ENCODE measurements at places on chromosomes 16 and 17.

GRCh38 chr17:69117855-69118784 lies 23.6 kb downstream of the ABCA6 start:
- no peak for DNase-seq

DNA sequence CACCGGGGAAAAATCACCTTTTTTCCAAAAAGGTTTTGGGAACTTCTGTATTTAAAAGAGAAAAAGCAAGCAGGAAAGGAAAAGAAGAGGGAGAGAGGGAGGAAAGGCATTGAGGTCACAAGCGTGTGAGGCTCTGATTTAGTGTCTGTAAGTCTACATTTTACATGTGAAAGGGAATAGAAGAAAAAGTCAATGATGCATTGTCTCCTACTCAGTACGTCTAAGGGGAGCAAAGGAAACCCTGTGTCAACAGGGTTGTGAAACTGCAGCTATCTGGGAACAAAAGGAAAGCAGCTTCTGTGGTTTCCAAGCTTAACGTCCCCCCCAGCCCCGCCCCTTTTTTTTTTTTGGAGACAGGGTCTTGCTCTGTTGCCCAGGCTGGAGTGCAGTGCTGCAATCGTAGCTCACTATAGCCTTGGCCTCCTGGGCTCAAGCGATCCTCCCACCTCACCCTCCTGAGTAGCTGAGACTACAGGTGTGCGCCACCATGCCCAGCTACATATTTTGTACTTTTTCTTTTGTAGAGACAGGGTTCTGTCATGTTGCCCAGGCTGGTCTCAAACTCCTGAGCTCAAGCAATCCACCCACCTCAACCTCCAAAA lies 1.8 kb upstream of the CDC42EP4 start:
- DNase-seq: no peak

- no peak for DNase-seq
Observed at GRCh38 chr17:44996304-44996703, 28.2 kb upstream of the C1QL1 start.

DNA sequence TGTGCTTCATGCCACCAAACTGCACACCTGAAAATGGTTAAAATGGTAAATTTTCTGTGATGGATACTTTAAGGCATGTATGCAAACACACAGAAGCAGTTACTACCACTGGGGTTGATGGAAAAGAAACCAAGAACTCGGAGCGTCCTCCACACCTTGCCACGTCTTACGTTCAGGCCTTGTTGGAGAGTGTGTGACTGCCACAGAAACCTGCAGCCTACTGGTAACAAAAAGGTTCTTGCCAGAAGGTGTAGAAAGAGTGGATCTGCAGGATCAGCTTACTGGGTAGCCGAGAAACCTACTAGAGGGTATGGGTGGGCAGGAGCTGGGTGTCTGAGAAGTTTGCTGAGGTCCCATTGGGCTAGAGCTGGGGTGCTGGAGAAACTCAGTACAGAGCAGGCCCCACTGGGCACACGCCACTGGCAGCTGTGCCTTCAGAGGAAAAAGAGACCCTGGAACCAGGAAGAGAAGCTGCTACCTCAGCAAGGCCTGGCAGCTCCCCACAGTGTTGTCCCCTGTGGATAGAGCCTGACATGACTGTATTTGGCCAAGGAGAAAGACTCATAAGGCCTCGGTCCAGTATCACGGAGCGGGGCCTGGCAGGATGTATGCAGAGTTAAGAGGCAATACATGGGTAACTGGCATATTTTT lies 204.6 kb downstream of the SEC14L1 start:
- DNase-seq: no peak

DNA sequence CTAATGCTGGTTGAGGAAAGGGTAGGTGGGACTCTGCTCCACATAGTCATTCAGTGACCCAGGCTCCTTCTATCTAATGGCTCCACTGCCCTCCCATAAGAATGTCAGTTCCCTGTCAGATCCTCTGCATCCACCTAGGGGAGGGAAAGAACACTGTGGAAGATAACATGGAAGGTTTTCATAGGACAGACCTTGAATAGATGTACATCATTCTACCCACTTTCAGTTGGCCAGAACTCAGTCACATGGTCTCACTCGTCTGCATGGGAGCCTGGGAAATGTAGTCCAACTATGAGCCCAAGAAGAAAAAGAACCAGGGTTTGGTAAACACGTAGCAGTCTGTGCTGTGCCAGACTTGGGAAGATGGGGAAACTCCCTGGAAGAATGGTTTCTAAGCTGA lies 27.1 kb upstream of the SCNN1B start:
- no peak for DNase-seq

GRCh38 chr17:42009170-42009569 lies 8.1 kb downstream of the DNAJC7 start:
- DNase-seq: peak; percentile 30

GRCh38 chr17:79986411-79987186 lies 49.1 kb downstream of the TBC1D16 start:
- no peak for DNase-seq

- DNase-seq: no peak
Observed at GRCh38 chr16:15498427-15499175, 64.2 kb downstream of the BMERB1 start.

- DNase-seq: peak; percentile 45
Observed at GRCh38 chr17:60390925-60391470, 935 bp downstream of the USP32 start.

DNA sequence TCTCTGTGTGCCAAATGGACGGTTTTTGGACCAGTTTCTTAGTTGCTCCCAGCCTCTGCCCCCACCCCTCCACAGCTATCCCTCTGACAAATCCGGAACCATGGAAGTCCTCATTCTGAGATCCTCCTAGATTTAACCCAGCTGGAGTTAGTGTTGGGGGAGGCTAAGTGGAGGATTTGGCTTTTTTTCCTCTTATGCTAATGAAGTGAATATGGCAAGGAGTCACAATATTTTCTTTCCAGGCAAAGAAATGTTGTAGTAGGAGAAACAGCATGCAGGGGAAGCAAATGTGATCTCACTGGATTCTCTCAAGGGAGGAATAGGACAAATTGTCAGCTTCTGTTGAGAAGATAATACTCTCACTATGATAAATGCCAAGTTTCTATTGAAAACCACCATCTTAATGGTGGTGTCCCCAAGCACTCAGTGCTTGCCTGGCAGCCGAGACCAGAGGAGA lies 159.5 kb downstream of the MSI2 start:
- DNase-seq: no peak

- no peak for DNase-seq
Observed at GRCh38 chr17:27569257-27569722, 61.7 kb upstream of the LGALS9 start.

- no peak for DNase-seq
Observed at GRCh38 chr17:5561736-5562571, 22.4 kb downstream of the NLRP1 start.

GRCh38 chr16:58264961-58265479 lies 29.8 kb downstream of the PRSS54 start:
- DNase-seq: no peak

DNA sequence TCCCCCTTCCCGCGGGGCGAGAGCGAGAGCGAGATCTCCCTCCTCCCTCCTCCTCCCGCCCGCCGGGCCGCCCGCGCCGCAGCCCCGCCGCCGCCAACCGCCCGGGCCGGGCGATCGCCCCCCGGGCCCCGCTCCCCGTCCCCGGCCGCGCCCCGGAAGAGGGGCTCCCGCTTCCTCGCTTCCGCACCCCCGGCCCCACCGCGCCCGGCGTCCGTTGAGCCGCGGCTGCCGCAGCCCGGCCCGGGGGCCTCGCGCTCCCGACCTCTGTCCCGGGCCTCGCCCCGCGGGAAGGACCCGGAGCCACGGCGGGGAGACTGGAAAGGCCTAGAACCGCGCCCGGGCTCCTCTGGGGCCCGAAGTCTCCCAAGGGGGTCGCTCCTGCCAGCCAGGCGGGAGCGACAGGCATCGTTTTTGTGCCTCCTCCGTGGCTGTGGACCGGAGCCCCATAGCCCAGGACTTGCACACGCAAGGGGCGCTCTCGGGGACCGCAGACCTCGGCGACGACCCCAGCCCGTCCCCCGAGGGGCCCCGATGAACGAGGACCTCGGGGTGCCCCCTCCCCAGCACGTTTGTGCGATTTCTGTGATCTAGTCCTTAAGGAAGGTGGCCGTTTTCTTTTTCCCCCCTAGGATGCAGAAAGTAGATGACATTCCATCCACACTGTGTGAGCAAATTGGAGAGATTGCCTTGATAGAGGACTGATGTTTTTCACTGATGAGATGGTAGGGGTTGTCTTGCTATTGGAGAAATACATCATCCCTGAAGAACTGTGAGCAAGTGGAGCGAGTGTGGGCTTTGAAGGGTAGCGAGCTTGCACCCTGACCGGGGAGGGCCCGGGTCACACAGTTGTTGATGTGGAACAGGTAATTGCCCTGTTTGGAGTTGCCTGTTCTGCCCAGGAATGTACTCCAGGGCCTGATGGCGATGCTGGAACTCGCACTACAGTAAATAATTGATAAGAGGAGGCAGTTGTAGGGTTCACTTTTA lies 611 bp downstream of the BANP start:
- DNase-seq: no peak

DNA sequence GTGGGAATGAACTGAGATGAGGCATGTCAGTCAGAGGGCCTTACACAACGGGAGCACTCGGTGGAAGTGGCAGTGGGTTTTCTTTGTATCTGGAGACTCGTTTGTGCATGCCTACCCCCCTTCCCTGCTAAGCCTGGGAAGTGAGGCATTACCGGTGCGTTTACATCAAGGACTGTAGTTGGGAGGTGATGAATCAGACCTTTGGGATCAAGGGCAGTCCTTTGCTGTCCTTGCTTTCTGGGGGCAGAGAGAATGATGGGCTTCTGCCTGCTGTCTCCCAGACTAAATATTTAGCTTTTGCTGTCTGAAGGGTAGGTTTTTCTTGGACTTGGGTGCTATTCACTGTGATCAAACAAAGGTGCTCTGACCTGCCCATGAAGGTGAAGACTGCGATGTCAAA lies 83.0 kb downstream of the WWP2 start:
- no peak for DNase-seq

GRCh38 chr16:23512168-23512695 lies 1.9 kb upstream of the GGA2 start:
- DNase-seq: no peak

All from amygdala (tissue), 56 donors.